Activated B cell treated with CpG ODN at 0.5 μM for 24 hours (primary cell): ENCODE measurements at places on chromosomes 1 and 21. TPM values are rescaled to one million over a fixed set of nuclear protein-coding genes. Genes with fewer than 3 reads are reported as not detected.

Gene CAMTA1
- 49.8 and 50.8 TPM in 2 replicates for total RNA-seq

Gene AADACL4
- not detected in 2 replicates for total RNA-seq

Gene SPRR2B
- not detected in 2 replicates for total RNA-seq

Gene MPZ
- 5.8 and 6.6 TPM in 2 replicates for total RNA-seq

DNA sequence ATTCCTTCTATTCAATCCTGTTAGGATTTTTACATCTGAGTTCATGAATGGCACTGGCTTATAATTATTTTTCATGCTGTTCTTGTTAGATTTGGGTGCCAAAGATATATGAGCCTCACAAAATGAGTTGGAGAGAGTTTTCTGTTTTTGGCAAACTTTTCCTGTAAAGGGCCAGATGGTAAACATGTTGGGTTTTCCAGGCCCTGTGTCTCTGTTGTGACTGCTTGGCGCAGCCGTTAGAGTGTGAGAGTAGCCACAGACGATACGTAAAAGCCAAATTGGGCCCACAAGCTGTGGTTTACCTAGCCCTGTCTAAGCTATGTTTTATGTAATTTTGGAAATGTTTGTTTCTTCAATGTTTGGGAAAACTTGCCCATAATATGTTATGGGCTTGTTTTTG lies 15.6 kb upstream of the CA6 start:
- no peaks in the 10 kb centered on the region for H3K4me1 ChIP-seq
- H3K4me3 ChIP-seq = no peak overlapping the region
- no peak overlapping the region for H3K27ac ChIP-seq

GRCh38 chr21:35212393-35213127 lies 163.5 kb upstream of the RUNX1 start:
- no peak overlapping the region for H3K27ac ChIP-seq
- H3K4me3 ChIP-seq = no peak overlapping the region
- DNase-seq = no peak
- H3K4me1 ChIP-seq = peaks cover 2% of the 10 kb centered on the region
- H3K27me3 ChIP-seq = no peaks in the 10 kb centered on the region

- peak; percentile 55 for DNase-seq
- H3K4me3 ChIP-seq = peak overlapping the region; percentile 63
- no peaks in the 10 kb centered on the region for H3K27me3 ChIP-seq
- H3K4me1 ChIP-seq = peaks cover 74% of the 10 kb centered on the region
- peak overlapping the region; percentile 91 for H3K27ac ChIP-seq
Observed at GRCh38 chr1:12161662-12162458, 4.9 kb upstream of the TNFRSF1B start.

- H3K27ac ChIP-seq = no peak overlapping the region
- H3K36me3 ChIP-seq = no peaks in the 10 kb centered on the region
- peaks cover 3% of the 10 kb centered on the region for H3K27me3 ChIP-seq
- H3K4me1 ChIP-seq = peaks cover 8% of the 10 kb centered on the region
- DNase-seq = no peak
Observed at GRCh38 chr1:205907794-205908193, 35.5 kb downstream of the SLC26A9 start.

DNA sequence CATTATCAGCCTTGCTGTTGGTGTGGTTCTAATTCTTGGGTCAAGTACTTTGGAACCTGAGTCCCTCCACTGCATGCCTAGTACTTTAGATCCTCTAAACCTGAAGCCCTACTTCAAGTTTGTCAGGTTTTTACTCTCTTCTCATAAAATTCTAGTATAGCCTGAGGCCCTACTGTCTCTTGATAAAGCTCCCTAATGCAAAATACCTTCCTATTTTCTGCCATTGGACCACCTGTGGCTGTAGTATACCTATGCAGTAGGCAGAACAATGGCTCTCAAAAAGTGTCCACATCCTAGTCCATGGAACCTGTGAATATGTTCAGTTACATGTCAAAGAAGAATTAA lies 47.5 kb upstream of the NEK7 start:
- no peak for DNase-seq
- peaks cover 5% of the 10 kb centered on the region for H3K27me3 ChIP-seq
- H3K4me3 ChIP-seq = no peak overlapping the region
- no peaks in the 10 kb centered on the region for H3K36me3 ChIP-seq

DNA sequence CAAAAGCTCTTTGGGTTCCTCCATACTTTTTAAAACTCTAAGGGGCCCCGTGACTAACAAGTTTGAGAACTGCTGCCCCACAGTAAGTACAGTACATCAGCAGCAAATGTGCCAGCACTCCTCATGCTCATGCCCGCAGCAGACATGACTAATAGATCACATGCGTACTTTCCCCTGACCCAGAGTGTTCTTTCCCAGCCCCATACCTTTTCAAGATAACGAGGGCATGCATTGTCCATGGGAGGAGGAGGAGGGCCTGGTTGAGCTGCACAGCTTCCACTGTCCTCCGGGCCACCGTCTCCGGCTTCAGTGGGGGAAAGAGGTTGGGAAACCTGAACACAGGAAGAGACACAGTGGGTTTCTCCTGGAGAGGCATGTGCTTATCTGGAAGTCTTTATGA lies 45.5 kb downstream of the DHRS3 start:
- no peak for DNase-seq
- no peaks in the 10 kb centered on the region for H3K4me1 ChIP-seq
- no peaks in the 10 kb centered on the region for H3K27me3 ChIP-seq
- no peak overlapping the region for H3K27ac ChIP-seq
- no peaks in the 10 kb centered on the region for H3K36me3 ChIP-seq

DNA sequence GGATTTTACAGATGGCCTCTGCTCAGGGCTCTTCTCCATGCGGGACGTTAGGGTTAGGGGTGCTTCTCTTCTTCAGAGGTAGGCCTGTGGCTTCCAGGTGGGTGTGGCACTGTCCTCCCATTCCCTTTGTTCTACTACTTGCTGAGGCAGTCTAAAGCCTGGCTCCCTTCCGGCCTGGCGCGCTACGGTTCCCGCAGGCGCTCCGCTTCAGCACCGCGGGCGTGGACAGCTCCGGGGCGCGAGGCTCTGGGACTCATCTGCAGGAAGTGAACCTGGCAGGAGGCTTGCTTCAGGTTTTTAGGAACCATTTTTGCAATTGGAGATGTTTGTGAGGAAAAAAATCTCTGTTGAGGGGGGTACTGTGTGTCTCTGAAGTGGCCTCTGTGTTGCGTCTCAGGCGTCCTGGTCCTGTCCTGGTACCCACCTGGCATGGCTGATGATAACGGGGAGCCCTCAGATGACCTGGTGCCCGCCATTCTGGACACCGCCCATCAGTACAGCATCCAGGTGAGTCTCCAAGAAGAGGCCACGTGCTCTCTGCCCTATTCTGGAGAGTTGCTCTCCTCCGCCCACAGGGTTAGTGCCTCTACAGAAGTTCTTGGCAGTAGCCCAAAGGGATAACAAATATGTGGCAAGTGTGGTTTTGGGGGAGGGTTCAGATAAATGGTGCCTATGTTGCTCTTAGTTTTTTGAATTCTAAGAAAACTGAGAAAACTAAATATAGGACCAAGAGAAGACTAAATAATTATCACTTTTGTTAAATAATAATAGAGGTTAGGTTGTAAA lies 1.9 kb downstream of the MANEAL start:
- peaks cover 6% of the 10 kb centered on the region for H3K27me3 ChIP-seq
- H3K27ac ChIP-seq = no peak overlapping the region
- H3K4me1 ChIP-seq = peaks cover 23% of the 10 kb centered on the region
- H3K4me3 ChIP-seq = peak overlapping the region; percentile 83
